ENCODE measurements at places on chromosomes 3 and 15.
A peak's percentile ranks its signal among the peaks of the same experiment; 100 is the strongest.

- no peak for DNase-seq
- no peak overlapping the region for H3K4me3 ChIP-seq
- no peaks in the 10 kb centered on the region for H3K36me3 ChIP-seq
- no peak overlapping the region for H3K27ac ChIP-seq
- H3K27me3 ChIP-seq: no peaks in the 10 kb centered on the region
- H3K4me1 ChIP-seq: no peaks in the 10 kb centered on the region
Observed at GRCh38 chr3:166663194-166663593, 716.9 kb downstream of the ZBBX start.

DNA sequence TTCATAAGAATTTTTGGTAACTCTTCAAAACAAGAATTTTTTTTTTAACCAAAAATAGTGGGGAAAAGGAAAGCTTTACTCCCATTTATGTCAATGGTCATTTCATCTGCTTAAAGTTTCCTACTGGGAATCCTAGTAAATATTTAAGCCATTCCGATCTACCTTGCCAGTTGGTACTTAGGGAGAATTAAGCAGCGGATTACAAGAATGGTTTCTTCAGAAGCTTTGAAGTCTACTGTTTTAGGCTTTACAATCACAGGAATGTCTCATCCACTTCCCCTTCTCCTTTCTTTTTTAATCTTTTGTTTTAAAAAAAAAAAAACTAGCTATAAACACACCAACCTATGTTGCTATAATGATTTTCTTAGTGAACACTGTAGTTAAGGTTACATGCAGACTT, 341.4 kb upstream of the ATP11B start:
- H3K36me3 ChIP-seq: no peaks in the 10 kb centered on the region
- peaks cover 4% of the 10 kb centered on the region for H3K4me1 ChIP-seq
- DNase-seq: no peak
- no peaks in the 10 kb centered on the region for H3K27me3 ChIP-seq
- H3K4me3 ChIP-seq: no peak overlapping the region

DNA sequence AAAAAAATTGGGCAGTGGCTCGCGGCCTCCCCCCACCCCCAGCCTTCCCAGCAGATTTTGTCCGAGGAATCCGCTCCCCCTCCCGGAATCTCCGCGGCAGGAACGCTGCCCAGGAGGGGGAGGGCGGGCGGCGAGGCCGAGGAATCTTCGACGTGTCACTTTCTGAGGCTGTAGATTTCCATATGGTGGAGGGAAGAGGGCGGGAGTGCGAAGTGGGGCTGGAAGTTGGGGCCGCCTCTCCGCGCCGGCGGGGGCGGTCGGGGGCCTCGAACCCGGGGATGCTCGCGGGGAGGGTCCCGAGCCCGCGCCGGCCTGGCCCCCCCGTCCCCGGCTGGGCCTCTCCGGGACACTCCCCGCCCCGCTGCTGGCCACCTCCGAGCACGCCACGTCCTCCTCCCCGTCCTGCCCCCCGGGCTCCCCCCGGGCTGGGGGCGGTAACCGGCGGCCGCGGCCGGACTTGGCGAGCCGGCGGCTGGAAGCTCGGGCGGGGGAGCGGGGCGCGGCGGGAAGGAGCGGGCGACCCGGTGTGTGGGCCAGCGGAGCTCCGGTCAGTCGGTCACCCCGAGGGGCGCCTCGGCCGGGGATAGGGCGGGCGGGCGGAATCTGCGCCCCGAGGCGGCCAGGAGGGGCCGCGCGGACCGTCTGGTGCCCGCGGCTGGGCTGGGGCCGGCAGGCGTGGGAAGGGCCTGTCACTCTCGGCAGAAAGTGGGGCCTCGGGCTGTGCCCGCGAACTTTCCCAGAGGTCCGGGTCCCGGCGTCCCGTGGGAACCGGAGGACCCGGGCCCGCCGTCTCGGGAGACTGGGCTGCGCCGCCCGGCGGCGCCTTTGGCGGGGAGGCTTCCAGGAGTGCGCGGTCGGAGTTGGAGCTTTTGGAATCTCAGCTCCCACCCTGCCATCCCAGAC, 951 bp downstream of the FNDC3B start:
- peak overlapping the region; percentile 94 for H3K4me3 ChIP-seq
- DNase-seq: peak; percentile 81
- no peaks in the 10 kb centered on the region for H3K27me3 ChIP-seq

- peaks cover 37% of the 10 kb centered on the region for H3K36me3 ChIP-seq
- no peak overlapping the region for H3K27ac ChIP-seq
- H3K27me3 ChIP-seq: no peaks in the 10 kb centered on the region
- no peaks in the 10 kb centered on the region for H3K4me1 ChIP-seq
- H3K4me3 ChIP-seq: no peak overlapping the region
Observed at GRCh38 chr15:40028193-40028592, 10.8 kb downstream of the SRP14 start.

DNA sequence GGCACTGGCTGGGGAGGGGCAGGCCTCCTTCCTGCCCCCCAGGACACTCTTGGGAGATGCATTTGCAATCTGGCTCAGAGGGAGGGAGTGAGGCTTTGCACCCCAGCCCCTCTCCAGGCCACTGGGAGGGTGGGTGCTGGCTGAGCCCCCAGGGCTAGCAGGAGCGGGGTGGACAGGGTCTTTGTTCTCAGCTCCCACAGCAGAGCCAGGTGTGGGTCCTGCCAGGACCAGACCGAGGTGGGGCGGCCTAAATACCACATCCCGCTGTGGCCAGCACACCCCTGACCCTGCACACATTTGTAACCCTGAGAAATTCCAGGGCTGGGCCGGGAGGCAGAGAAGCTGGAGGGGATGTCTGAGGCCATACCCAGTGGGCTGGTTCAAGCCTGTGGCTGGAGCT, 41.0 kb downstream of the STARD5 start:
- H3K36me3 ChIP-seq: no peaks in the 10 kb centered on the region
- peaks cover 6% of the 10 kb centered on the region for H3K4me1 ChIP-seq
- H3K27ac ChIP-seq: no peak overlapping the region
- peaks cover 11% of the 10 kb centered on the region for H3K27me3 ChIP-seq
- no peak for DNase-seq

Measured in mesothelial cell of epicardium (in vitro differentiated cells).